ENCODE measurements at places on chromosomes 12 and 14.

DNA sequence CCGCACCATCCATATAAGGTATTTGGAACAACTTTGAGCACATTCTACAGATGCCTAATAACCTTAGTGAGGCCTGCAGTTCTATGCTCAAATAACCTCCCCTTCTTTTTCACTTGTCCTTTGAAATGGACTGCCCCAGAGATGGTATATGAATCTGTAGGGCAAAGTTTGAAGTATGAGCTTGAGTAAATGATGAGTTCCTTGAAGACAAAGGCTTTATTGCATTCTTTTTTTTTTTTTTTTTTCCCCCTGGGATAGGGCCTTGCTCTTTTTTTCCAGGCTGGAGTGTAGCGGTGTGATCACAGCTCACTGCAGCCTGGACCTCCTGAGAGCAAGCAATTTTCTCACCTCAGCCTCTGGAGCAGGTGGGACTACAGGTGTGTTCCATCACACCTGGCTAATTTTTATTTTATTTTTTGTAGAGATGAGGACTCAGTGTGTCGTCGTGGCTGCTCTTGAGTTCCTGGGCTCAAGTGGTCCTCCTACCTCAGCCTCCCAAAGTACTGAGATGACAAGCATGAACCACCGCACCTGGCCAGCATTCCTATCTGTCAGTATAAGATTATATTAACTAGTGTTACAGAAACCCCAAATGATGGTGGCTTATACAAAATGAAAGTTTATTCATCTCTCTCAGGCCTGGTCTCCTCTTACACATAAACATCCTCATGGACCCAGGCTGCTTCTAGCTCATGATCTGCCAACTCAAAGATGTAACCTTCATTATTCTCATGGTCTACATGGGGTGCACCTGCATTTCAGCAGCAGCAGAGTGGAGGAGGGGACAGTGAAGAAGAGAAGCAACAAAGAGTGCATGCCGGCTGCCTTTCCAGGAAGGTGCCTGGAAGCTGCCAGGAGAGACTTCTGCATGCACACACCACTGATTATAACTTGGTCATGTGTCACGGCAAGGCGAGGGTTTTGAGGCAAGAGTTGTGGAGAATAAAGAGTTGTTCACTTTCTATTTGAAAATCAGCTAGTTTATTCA lies 101.4 kb downstream of the DUSP16 start:
- DNase-seq: no peak

DNA sequence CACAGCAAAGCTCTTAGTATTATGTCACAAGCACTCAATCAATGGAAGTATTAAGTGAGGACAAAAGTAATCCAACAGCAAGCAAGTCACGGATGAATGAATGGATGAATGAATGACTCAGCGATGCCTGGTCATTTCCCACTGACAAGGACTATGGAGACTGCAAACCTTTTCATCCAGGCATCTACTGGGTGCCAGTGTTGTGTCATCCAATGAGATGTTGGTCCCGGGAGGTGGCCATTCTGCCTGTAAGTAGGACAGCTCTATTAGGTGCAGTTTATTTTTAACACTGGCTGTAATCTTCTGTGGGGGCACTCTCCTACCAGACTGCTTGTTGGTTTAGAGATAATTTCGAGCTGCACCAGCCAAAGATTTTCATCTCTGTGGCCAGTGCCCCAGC lies 39.4 kb downstream of the STAB2 start:
- no peak for DNase-seq

- no peak for DNase-seq
Observed at GRCh38 chr14:56118611-56119181, 485 bp downstream of the PELI2 start.

- DNase-seq: no peak
Observed at GRCh38 chr14:35047976-35048513, 2.0 kb downstream of the FAM177A1 start.

DNA sequence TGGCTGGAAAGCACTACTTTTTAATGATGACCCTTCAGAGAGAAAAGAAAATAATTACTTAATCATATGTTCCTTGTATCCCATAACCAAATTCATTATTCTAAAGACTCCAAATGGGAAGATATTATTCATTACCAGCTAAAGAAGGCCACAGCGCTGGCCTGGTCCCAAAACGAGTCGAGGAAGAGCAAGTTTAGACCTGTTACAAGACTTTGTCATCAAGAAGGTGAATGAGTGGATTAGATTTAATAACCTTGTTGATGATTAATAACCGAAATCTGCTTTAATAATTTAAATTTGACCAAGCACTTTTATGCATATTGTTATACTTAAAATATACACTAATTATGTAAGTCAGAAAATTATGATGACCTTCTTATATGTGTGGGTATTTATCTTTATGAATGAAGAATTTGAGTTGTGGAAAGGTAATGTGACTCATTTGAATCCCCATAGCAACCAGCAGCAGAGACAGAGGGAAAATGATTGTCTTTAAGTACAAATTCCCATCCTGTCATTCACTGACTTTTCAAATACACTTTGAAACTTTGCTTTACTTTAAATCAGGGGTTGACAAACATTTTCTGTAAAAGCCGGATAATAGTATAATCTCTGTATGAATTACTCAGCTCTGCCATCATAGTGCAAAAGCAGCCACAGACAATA lies 200.3 kb upstream of the NPAS3 start:
- no peak for DNase-seq

GRCh38 chr14:54098536-54098935 lies 141.9 kb upstream of the BMP4 start:
- DNase-seq: no peak

GRCh38 chr14:101709533-101709881 lies 52.0 kb upstream of the PPP2R5C start:
- no peak for DNase-seq

DNA sequence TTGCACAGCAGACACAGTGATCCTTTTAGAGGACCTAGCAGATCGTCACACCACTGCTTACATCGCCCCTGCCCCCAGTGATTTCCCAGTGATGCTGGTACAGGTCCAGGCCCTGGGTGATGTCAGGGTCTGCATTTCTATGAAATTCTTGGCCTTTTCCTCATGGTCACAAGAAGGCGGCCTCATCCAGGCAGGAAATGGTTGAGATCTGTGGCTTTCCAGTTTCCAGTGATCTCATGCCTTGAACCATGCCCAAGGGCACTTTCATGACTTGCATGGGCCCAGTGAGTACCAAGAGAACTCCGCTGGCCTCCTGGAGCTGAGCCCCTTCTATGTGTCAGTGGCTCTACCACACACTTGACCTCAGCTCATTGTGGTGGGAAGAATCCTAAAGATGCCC lies 41.9 kb upstream of the BDKRB2 start:
- no peak for DNase-seq

GRCh38 chr12:94089891-94090290 lies 58.5 kb upstream of the PLXNC1 start:
- no peak for DNase-seq

DNA sequence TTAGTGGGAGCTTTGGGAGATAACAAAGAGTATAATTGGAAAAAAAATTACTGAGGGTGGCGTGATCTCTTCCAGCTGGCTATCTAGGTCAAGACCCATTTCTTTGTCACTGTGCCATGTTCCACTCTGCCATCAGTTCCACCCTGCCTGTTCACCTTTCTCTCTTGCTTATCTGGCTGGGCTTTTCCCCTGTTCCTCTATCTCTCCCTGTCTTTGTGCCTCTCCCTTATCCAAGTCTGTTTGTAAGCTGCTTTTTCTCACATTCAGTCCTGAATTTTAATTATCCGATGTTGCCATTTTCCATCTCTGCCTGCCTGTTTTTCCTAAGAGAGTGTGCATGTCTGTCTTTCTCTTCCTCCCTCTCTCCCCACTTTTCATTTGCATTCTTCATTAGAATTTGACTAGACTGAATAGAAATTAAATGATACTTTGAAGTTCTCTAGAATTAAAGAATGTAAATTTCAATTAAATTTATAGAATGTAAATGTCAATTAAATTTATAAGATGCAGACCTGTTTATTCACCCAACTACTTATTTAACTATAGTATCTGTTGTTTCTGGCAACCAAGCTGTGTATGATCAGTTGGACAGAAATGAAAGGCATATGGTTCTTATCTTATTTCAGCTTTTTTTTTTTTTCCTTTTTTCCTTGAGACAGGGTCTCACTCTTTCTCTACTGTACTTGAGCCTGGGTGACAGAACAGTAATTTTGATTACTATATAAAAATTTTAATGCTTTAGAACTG lies 40.9 kb upstream of the A2ML1 start:
- no peak for DNase-seq

- no peak for DNase-seq
Observed at GRCh38 chr14:49479432-49479831, 106.7 kb downstream of the RPS29 start.

GRCh38 chr12:115185506-115185905 lies 501.5 kb upstream of the TBX3 start:
- no peak for DNase-seq

DNA sequence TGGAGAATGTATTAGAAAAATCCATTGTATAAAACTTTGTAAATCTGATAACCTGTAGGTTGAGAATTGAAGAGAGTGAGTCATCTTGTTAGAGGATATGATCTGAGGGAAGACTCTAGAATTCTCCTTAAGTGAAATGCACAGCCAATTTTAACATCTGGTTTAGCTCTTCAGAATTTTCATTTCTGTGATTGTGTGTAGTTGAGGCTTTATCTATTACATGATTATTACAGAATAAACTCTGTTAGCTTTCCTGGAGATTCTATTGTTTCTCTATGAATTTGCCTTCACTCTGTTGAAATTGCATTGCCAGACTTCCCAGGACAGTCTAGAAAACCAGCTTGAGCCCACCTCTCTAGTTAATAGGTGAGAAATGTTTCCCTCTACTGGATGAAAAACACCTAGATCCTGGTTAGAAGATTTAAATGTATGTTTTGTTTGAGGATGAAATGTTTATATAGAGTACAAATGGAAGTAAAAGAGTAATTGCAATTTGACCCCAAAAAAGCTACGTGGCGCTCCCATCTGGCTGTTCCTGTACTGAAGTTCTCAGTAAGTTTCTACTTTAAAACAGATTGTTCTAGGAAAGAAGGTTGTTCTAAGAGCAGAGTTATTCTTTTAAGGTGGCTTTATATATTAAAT lies 2.9 kb downstream of the NUDT4 start:
- no peak for DNase-seq

DNA sequence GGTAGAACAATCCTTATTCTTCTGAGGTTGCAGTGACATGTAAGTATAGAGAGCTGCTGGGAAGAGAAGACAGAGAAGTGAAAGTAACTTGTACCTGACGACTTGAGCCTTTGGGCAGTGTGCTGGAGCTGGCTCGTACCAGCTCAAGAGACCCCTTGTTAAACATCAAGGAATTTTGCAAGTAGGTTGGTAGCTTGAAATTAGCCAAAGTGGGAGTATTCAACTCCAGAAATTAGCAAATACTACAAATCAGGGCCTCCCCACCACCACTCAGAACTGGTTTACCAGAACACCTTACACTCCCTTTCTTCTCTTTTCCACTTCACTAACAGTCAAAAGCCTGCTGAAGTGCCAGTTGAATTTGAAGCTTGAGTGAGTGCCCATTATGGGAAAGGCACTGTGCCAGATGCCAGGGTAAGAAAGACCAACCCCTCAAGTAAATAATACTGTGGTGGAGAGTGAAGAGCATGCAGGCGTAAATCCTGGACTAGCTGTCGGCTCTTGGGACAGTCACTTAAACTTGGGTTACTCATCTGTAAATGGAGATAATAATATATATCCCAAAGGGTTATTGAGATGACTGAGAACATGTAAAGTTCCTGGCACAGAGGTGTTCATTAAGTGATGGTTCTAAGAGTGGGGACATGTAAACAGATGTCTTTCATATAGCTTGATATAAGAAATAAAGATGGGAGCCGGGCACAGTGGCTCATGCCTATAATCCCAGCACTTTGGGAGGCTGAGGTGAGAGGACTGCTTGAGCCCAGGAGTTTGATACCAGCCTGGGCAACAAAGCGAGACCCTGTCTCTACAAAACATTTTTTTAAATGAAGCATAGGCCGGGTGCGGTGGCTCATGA lies 27.0 kb upstream of the EID3 start:
- no peak for DNase-seq

- no peak for DNase-seq
Observed at GRCh38 chr12:10392394-10392930, 2.6 kb upstream of the KLRK1 start.

DNA sequence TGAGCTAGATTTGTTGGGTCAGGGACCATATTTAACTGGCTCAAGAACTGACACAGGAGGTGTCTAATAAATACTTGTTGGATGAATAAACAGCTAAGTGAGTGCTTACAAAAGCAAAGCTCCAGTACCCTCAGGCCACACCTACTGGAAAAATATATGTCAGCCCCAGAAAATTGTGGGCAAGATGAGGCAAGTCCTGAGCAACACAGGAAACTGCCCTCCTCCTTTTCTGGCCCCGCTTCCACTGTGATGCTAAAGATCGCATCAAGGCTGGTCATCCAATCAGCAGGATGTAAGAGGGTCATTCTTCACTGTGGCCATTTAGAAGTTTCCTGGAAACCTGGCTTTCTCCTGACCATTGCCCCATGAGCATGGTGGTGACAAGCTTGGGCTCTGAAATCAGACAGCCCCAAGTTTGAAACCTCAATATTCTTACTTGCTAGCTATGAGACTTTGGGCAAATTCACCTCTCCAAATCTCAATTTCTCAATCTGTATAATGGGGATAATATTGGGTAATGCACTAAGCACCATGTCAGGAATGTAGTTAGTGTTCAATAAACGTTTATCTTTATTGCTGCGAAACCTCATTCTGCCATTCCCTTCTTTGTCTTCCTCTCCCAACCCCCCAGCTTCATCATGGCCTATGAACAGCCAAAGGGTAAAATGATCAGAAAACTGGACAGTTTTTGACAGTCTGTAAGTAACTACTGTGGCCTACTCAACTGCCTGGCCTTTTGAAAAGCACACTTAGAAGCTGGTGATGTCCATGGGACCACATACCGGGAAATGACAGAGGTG lies 139.3 kb upstream of the PZP start:
- DNase-seq: no peak

DNA sequence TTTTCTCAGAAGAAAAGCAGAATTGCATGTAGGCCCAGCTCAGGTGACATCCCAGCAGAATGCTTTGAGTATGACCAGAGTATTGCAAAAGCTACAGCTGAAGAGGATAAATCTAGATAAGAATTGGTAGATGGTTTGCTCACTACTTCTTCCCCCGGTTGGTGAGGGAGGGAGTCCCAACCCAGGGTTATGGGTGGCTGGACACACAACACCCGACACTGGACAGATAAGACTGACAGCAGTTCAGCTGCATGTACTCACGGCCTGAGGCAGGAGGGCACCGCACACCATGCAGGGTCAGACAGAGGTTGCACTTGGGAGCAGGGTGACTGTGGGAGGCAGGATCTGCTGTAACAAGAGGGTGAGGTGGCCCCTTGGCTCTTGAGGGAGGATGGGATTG lies 1.7 kb upstream of the CLEC4C start:
- no peak for DNase-seq

- no peak for DNase-seq
Observed at GRCh38 chr14:50089208-50089607, 27.2 kb downstream of the VCPKMT start.

Data from activated CD8-positive, alpha-beta memory T cell treated with anti-CD3 and anti-CD28 coated beads for 1 hour (primary cell).